Osteoblast (primary cell): ENCODE measurements at places on chromosomes 13 and 19.

GRCh38 chr19:41707871-41708371 lies 505 bp upstream of the CEACAM5 start:
- no peak for DNase-seq

DNA sequence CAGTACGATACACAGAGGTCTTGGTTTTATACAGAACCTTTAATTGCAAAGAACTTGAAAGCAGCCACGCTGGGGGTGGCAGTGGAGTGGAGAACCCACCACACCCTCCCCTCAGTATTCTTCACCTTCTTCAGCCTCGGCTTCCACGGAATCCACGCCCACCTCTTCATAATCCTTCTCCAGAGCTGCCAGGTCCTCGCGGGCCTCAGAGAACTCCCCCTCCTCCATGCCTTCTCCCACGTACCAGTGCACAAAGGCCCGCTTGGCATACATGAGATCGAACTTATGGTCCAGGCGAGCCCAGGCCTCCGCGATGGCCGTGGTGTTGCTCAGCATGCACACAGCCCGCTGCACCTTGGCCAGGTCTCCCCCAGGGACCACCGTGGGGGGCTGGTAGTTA lies 7.9 kb downstream of the TUBA3C start:
- no peak for DNase-seq

DNA sequence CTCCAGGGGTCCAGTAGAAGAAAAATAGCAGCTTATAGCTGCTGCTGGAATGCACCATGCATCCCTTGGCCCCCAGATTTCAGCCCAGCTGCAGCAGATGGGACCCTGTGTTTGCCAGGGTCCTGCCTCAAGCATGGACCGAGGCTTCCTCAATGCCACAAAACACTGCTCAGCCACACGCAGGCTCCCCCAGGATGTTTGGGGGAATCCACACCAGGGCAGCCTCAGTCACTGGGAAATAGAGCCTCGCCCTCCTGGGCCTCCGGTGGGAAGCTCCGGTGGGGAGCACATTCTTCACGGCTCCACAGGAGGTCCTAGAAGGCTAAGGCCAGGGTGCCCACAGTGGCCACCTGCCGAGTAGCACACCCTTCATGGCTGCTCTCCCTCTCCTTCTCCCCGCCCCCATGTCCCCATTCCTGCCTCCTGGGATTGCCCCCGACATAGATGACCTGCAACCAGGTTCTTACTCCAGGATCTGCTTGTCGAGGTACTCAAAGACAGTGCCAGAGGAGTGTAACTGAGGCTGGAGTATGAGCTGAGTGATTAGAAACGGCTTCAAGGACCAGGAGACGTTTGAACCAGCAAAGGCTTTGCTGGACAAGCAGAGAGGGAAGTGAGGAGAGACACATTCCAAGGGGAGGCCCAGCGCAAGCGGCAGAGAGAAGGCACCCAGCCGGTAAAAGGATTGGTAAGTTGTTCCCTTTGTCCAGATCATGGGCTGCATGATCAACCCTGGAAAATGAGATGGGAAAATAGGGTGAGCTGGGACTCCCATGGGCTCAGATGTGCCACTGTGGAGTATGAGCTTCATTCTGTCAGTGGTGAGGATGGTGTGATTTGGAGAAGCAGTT lies 110.7 kb upstream of the UQCRFS1 start:
- DNase-seq, result no peak

- DNase-seq, result no peak
Measured at GRCh38 chr13:98334620-98335205, 157.6 kb upstream of the RNF113B start.

- DNase-seq, result no peak
Measured at GRCh38 chr19:9076901-9077300, 10.0 kb upstream of the OR1M1 start.

DNA sequence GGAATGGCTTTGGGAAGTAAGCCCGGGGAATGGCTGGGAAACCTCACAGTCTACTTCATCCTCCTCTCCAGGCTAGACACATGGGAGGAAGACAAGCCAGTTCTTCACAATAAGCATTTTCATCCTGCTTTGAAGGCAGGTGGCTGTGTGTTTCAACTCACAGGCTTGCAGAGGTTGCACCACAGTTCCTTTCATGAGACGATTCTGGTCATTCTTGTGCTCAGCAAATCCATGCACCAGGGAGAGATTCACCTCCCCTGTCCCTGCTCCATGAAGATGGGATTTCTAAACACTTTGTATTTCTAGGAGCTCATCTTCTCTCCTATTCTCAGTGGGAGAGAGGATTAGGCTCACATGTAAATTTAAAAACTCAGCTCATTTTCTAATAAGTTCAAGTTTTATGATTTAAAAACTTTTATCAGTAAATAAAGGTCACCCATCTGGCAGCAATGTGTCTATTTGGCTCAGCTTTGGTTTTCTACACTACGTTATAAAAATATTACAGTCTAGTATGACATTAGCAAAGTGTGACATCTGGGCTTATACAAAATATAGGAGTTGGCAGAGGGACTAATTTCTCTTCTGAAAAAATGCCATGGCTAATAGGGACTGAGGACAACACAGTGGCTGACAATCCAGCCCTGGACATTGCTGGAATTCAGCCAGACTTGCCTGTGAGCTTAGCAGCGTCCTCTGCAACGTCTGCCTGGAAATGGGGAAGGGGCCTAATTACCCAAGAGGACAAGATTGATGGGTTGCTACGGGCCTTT lies 283.2 kb upstream of the SLC10A2 start:
- DNase-seq, result no peak

GRCh38 chr13:51704399-51705313 lies 99.3 kb downstream of the DHRS12 start:
- DNase-seq, result no peak

- no peak for DNase-seq
Measured at GRCh38 chr13:53847502-53847901, 818.9 kb downstream of the OLFM4 start.

- peak; percentile 86 for DNase-seq
Measured at GRCh38 chr19:34173193-34173956, 1.1 kb downstream of the LSM14A start.

GRCh38 chr13:93915269-93915809 lies 564.1 kb downstream of the DCT start:
- DNase-seq, result no peak

DNA sequence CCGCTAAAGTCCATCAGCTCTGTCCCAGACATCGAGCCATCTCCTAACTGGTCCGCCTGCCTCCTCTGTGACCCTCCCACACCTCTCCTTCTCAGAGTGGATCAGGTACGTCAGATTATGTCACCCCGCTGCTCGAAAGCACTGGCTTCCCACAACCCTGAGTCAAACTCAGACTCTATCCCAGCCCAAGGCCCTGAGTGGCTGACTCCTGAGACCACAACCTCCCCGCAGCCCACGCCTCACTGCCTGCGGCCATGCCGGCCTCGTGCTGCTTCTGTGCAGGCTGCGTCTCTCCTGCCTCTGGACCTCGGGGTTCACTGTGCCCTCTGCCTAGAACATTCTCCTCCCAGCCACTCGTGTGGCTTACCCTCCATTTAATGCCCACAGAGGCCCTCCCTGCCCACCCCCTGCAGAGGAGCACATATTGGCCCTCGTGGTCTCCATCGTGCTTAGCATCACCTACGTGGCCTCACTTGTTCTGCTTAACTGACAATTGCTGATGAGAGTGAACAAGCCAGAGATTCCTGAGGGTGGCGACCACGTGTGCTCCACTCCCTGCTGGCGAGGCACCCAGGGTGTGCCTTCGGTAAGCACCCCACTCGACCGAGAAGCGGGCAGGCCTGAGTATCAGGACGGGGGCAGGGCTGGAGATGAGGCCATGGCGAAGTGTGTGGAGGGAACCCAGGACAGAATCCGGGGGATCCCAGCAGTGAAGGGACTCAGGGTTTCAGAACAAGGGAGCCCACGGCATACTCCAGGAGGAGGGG lies 13.5 kb upstream of the FKRP start:
- DNase-seq, result no peak
